Panc1 (cell line): ENCODE measurements at places on chromosomes 13 and 19. TPM values are rescaled to one million over a fixed set of nuclear protein-coding genes. Genes with fewer than 3 reads are reported as not detected.

PCDH17 gene
- 0.26 TPM for total RNA-seq

CCDC70 gene
- total RNA-seq = not detected

DNA sequence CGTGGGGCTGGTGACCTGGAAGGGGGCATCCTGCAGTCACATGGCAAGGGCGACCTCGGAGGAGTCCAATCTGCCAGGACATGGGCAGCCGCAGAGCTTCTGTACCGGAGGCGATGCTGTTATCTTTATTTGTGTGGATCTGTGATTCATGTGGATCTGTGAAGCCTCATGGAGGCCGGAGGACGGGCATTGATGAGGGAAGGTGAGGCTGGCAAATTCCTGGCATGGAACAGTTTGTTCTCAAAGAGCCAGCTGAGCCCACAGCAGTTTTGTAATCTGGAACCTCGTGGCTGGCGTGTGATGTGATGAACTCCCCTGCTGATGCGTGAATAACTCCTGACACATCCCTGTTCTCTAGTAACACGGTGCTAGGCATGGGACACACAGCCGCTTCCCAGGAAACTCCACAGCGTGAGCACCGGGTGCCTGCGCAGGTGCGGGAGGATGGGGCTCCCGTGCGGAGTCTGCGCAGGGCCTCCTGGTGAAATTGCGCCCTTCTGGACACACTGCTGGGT is 40.4 kb downstream of the ATP11A start:
- no peak overlapping the region for H3K4me3 ChIP-seq
- no peaks in the 10 kb centered on the region for H3K27me3 ChIP-seq
- H3K36me3 ChIP-seq = no peaks in the 10 kb centered on the region
- H3K4me1 ChIP-seq = peaks cover 36% of the 10 kb centered on the region
- H3K27ac ChIP-seq = no peak overlapping the region

GRCh38 chr13:95185851-95186250 is 115.4 kb downstream of the ABCC4 start:
- H3K27ac ChIP-seq = no peak overlapping the region
- H3K27me3 ChIP-seq = no peaks in the 10 kb centered on the region
- no peaks in the 10 kb centered on the region for H3K4me1 ChIP-seq
- no peak for DNase-seq
- H3K4me3 ChIP-seq = no peak overlapping the region
- peaks cover 7% of the 10 kb centered on the region; the same call in 1 of the 2 replicates for H3K36me3 ChIP-seq

WDR18 gene
- total RNA-seq = 44.0 TPM

DNA sequence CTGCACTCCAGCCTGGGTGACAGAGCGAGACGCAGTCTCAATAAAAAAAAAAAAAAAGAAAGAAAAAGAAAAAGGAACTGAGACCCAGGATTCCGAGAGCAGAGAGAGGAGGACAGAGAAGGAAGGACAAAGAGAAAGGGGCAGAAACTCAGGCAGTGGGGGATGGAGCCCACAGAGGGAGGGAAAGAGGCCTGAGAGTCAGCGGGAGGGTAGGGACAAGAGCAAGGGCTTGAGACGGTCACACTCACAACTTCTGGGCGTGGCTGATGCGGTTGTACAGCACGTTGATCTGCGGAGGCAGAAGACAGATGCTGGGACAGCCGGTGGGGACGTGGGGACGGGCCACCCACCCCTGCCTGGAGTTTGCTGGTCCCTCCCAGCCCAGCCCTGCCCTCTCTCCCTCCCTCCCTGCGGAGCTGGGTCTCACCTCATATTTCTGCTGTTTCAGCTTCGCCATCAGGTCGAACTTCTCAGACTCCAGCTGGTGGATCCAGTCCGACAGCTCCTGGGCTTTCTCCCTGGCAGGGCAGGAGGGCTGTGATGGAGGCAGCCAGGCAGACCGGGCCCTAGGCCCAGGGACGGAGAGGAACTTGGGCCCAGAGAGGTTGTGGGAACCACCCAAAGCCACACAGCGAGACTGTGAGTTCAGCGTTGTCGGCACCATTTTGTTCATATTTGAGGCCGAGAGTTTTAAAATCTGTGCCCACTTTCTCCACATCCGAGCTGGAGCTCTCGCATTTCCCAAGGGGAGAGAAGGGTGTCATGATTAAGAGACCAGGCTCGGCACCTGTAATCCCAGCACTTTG is 15.2 kb downstream of the TNNT1 start:
- no peaks in the 10 kb centered on the region for H3K36me3 ChIP-seq
- DNase-seq = no peak
- no peaks in the 10 kb centered on the region for H3K27me3 ChIP-seq
- peaks cover 3% of the 10 kb centered on the region; the same call in 1 of the 2 replicates for H3K4me1 ChIP-seq
- H3K27ac ChIP-seq = no peak overlapping the region
- no peak overlapping the region for H3K4me3 ChIP-seq
